ENCODE measurements at places on chromosomes 16 and 17.
A peak's percentile ranks its signal among the peaks of the same experiment; 100 is the strongest.

DNA sequence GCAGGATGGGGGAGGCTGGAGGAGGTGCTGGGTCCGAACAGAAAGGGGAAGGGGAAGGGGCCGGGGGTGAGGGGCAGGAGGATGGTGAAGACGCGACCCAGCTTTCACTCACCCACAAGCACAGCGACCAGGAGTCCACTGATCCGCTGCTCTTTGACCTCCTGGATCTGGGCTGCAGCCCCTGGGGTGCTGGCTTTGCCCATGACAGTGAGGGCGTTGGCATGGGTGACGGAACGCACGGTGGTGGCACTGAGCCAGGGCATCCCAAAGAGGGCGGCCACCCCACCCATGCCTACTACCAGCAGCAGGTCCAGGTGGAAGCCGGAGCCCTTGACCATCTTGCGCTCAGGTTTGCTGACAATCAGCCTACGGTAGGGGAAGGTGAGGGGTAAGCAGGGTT lies 14.9 kb downstream of the SLC4A1 start:
- H3K27ac ChIP-seq = no peak overlapping the region
- peaks cover 15% of the 10 kb centered on the region for H3K4me1 ChIP-seq
- peaks cover 2% of the 10 kb centered on the region for H3K27me3 ChIP-seq
- no peak overlapping the region for H3K4me3 ChIP-seq
- DNase-seq = no peak

DNA sequence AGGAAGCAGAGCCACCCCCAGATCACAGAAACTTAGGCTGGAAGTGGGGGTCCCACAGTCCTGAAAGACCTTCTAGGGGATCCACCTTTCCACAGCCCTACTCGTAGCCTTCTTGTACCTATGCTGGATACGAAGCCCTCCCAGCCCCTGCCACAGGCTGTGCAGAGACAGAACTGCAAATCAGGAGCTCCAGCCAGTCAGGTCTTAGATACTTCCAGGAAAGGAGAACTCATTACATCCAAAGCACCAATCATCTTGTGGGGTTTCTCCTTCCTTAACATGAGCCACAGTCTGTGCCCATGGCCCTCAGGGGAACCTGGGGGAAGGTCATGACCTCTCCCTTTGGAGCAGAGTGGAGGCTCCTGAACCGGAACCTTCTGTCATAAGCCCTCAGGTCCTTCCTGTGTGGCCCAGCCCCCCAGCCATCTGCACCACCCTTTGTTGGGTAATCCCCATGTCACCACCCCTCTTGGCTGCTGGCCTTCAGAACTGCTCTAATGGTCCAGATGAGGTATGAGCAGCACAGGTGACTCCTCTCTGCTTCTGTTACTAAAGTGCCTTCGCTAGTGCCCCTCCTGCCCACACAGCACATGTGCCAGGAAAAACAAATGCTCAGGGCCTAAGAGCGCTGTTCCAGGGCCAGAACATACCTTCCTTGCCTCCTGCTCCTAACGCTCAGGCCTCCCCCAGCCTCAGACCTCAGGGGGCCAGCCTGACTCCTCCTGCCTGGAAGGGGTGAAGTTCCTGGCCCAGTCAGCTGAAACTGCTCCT lies 14.6 kb downstream of the SRCIN1 start:
- H3K27me3 ChIP-seq = peaks cover 34% of the 10 kb centered on the region
- peaks cover 27% of the 10 kb centered on the region for H3K4me1 ChIP-seq
- no peak overlapping the region for H3K27ac ChIP-seq
- H3K4me3 ChIP-seq = peak overlapping the region; percentile 55

GRCh38 chr17:20852990-20853370 lies 189.8 kb downstream of the USP22 start:
- peaks cover 10% of the 10 kb centered on the region for H3K27me3 ChIP-seq
- no peak overlapping the region for H3K27ac ChIP-seq
- H3K4me3 ChIP-seq = peak overlapping the region; percentile 76

DNA sequence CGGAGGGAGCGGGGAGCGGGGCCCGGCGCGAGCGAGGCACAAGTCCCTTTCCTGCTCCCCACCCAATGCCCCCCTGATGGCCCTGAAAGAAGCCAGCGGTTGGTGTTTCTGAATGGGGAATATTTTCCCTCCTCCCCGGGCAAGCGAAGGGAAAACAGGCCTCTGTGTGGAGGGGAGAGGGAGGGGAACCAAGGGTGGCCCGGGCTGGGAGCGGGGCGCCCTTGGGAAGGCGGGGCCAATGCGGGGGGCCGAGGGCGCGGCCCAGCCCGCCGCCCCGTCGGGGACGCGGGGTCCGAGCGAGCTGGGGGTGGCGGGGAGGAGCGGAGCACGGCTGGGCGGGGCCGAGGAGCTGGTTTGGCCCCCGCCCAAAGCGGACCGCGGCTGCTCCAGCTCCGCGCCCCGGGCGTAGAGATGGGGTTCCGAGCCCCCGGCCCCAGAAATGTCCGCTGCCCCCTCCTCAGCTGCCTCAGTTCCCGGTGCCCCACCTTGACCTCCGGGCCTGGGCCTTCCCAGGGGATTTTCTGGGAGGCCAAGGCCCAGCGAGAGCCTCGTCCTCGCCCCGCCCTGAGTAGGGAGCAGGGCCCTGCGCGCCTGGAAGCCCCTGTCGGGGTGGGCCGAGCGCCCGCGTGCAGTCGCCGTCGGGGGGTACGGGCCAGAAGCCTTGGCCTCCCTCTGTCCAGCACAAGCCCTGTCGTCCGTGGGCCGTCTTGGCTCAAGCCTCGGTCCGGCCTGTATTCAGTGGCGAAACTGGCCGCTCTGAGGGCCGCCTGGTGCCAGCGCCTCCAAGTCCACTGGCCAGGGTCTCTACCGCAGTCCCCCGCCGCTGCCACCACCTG lies 3.9 kb upstream of the HEXIM1 start:
- H3K27ac ChIP-seq = peak overlapping the region; percentile 66
- H3K36me3 ChIP-seq = no peaks in the 10 kb centered on the region
- peaks cover 52% of the 10 kb centered on the region for H3K4me1 ChIP-seq
- no peak for DNase-seq
- H3K27me3 ChIP-seq = peaks cover 16% of the 10 kb centered on the region
- peak overlapping the region; percentile 58 for H3K4me3 ChIP-seq

DNA sequence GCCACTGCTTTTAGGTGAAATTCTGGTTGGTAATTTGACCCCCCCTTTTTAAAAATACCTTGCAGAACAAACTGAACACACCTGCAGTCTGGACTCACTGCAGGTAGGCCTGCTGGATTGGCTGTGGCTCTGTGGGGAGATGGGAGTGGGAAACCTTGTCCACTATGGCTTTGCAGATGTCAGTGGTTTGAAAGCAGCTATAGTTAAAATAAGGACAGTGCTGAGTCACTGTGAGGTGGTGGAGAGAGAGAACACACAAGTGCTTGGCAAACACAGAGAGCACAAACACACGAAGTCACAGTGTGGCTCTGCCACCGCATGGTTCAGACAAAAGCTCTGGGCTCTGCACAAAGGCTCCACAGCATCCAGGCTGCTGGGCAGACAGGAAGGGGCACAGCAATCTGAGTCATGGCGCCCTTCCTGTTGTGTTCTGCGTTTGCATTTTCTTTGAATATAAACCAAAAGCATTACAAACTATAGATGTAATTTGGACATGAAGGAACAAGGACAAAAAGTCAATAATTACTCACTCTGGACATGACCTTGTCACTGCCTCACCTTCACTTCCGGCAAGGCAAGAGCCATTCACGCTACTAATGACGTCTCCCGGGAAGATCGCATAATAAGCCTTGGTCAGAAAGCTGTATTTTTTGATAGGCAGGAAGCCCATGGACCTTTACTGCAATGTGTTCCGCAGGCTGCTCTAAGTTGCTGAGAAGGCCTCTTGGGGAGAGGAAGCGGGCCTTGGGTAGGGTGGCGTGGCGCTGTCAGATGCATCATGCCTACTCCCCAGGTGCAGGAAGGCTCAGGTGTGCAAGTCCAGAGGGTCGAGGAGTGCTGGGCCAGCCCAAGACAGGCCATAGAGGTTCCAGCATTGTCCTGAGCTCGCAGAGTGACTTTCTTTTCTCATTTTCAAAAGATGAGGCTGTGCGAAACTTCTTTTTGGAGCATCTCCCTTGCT lies 60.1 kb upstream of the MED9 start:
- no peak for DNase-seq
- no peak overlapping the region for H3K27ac ChIP-seq
- peaks cover 13% of the 10 kb centered on the region for H3K4me1 ChIP-seq

DNA sequence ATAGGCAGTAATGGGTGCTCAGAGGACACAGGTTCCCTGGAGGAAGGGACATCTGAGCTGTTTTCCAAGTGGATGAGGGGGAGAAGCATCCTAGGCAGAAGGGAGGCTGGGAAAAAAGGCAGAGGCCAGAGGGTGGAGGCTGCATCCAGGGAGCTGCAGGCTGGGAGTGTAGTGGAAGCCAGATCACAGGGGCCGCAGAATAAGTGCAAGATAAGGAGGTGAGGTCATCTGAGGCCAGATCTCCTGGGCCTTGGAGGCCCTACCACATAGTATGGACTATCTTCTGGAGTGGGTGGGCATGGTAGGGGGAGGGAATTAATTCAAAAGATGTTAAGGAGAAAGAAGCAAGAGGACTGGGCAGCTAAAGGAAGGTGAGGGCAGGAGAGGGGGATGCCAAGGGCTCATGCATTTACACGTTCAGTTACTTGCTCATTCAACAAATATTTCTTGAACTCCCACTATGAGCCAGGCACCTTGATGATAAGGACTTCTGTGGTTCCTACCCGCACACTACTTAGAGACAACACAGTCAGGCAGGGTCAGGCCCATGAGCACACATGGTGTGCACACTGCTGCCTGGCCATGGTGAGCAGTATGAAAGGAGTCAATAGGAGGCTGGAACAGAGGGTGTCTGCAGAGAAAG lies 2.4 kb upstream of the RIPOR1 start:
- no peak overlapping the region for H3K27ac ChIP-seq
- H3K4me1 ChIP-seq = peaks cover 26% of the 10 kb centered on the region
- H3K27me3 ChIP-seq = peaks cover 8% of the 10 kb centered on the region
- no peak overlapping the region for H3K4me3 ChIP-seq
- DNase-seq = no peak
- no peaks in the 10 kb centered on the region for H3K36me3 ChIP-seq

- peaks cover 8% of the 10 kb centered on the region for H3K27me3 ChIP-seq
- no peak overlapping the region for H3K27ac ChIP-seq
- H3K4me1 ChIP-seq = no peaks in the 10 kb centered on the region
- H3K4me3 ChIP-seq = no peak overlapping the region
- no peak for DNase-seq
Observed at GRCh38 chr17:51472670-51473205, 212.4 kb downstream of the UTP18 start.

DNA sequence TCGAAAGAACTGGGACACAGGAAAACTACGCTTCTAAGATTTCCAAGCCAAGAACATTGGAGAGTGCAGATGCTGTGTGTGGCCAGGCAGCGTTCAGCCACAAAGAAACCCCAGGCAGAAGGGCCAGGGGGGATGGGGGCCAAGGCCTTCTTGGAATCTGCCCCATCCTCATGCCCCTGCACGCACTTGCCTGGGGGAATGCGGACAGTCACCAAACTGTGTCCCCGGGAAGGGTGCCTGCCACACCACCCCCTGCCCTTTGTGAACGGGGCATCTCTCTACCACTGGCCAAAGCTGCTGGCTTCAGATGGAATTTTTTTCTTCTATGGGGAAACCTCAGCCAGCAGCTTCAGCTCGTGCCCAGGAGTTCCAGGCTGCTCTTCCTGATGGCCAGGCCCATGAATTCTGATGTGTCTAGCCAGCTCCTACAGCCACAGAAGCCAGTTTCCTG lies 32.0 kb upstream of the DNAH17 start:
- peaks cover 2% of the 10 kb centered on the region for H3K27me3 ChIP-seq
- no peak for DNase-seq
- H3K4me1 ChIP-seq = no peaks in the 10 kb centered on the region
- H3K36me3 ChIP-seq = no peaks in the 10 kb centered on the region

DNA sequence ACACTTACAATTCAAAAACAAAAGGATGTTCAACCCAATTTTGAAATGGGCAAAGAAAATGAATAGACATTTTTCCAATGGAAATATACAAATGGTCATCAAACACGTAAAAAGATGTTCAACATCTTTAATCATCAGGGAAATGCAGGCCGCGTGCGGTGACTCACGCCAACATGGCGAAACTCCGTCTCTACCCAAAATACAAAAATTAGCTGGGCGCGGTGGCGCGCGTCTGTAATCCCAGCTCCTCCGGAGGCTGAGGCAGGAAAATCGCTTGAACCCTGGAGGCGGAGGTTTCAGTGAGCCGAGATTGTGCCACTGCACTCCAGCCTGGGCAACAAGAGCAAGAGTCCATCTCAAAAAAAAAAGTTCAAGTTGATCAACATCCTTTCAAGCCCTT lies 1.8 kb upstream of the CLUAP1 start:
- H3K27ac ChIP-seq = no peak overlapping the region
- no peak overlapping the region for H3K4me3 ChIP-seq
- H3K4me1 ChIP-seq = peaks cover 40% of the 10 kb centered on the region
- H3K27me3 ChIP-seq = peaks cover 14% of the 10 kb centered on the region
- no peak for DNase-seq
- H3K36me3 ChIP-seq = no peaks in the 10 kb centered on the region

- H3K4me3 ChIP-seq = peak overlapping the region; percentile 88
- H3K27me3 ChIP-seq = peaks cover 6% of the 10 kb centered on the region
- peak overlapping the region; percentile 87 for H3K27ac ChIP-seq
Observed at GRCh38 chr16:57998486-57998885, 2.0 kb downstream of the ZNF319 start.

DNA sequence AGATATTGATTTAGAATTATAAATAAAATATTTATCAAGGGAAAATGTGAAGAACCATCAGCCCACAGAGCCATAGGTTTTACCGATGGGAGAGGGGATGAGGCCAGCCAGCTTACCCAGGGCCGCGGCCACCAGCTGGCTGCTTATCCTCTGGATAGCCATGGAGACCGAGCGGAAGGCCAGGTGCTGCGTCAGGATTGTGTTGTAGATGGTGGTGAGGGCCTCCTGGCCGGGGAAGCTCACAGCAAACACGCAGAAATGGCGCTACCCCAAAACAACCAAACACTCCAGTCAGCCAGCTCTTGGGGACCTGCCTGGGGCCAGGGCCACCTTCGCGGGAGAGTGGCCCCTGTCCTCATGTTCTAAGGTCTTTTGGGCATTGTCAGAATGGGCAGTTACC lies 97.8 kb downstream of the DNAH17 start:
- peaks cover 22% of the 10 kb centered on the region for H3K4me1 ChIP-seq
- DNase-seq = no peak
- no peaks in the 10 kb centered on the region for H3K36me3 ChIP-seq
- no peak overlapping the region for H3K27ac ChIP-seq
- peaks cover 17% of the 10 kb centered on the region for H3K27me3 ChIP-seq

GRCh38 chr17:26807024-26807423 lies 486.9 kb upstream of the WSB1 start:
- no peaks in the 10 kb centered on the region for H3K4me1 ChIP-seq
- no peak overlapping the region for H3K27ac ChIP-seq
- no peak for DNase-seq
- no peak overlapping the region for H3K4me3 ChIP-seq

GRCh38 chr17:56629531-56630075 lies 36.1 kb downstream of the NOG start:
- no peak overlapping the region for H3K4me3 ChIP-seq
- no peaks in the 10 kb centered on the region for H3K4me1 ChIP-seq
- H3K27ac ChIP-seq = no peak overlapping the region
- peaks cover 5% of the 10 kb centered on the region for H3K27me3 ChIP-seq
- no peaks in the 10 kb centered on the region for H3K36me3 ChIP-seq
- DNase-seq = no peak
